ENCODE measurements at places on chromosomes 2 and 18. TPM values are rescaled to one million over a fixed set of nuclear protein-coding genes. Genes with fewer than 3 reads are reported as not detected.

Gene ASTL
- total RNA-seq = not detected

Gene CNRIP1
- total RNA-seq = 47.3 TPM

Gene AKAIN1
- total RNA-seq = not detected

Gene COL6A3
- 712 TPM for total RNA-seq

Gene POTEF
- total RNA-seq = 0.09 TPM

Gene SGPP2
- total RNA-seq = 9.8 TPM

Gene SERPINB5
- total RNA-seq = not detected

Gene DSG2
- 75.2 TPM for total RNA-seq

Gene ABCB11
- 1.2 TPM for total RNA-seq

Gene DSEL
- total RNA-seq = 22.4 TPM
